Activated CD8-positive, alpha-beta memory T cell treated with anti-CD3 and anti-CD28 coated beads for 4 hours (primary cell): ENCODE measurements at places on chromosomes 12 and 14.

GRCh38 chr14:69190191-69190590 lies 1.1 kb upstream of the EXD2 start:
- DNase-seq, result no peak

DNA sequence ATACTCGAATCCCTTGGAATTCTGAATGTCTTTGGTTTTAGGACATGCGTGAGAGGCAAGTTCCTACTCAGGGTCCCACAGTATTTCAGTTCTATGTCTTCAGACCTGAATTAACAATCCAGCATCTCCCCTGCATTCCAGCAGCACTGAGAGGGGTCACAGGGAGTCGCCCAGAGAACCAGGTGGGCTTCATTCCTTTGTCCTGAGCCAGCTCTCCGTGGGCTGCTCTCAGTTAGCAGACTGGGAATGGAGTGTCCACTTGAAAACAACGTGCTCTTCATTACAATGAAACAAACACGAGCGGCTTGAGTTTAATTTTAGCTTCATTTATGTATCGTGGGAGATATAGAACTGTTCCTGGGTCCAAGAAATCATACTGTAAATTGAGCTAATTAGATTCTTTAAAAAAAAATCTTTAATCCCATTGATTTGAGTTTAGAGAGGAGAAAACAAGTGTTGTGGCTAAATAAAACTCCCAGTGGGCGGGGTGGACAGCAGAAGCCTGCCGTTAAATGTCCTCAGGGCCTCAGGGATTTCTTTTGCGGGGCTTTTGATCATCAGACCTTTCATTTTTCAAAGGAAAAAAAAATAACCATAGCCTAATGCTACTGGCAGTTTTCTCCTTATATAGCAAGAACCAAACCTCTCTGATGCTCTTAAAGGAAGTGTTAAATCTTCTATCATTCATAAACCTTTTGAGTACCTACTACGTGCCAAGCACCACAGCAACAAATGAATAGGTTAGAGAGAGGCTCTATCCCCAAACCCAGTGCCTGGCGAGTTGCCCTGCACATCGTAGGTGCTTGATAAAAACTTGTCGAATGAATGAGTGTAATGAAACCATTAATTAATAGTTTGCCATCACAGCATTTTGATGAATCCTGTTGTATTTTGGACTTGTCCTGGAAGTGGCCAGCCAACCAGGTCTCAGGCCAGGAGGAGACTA lies 140.4 kb downstream of the CHST11 start:
- no peak for DNase-seq

GRCh38 chr12:54472494-54473262 lies 724 bp downstream of the GTSF1 start:
- DNase-seq, result no peak

- no peak for DNase-seq
Measured at GRCh38 chr12:18689771-18690170, 48.0 kb downstream of the PLCZ1 start.

GRCh38 chr12:51028126-51028812 lies 2.1 kb upstream of the SLC11A2 start:
- DNase-seq, result no peak

GRCh38 chr12:88408823-88409222 lies 171.4 kb downstream of the KITLG start:
- DNase-seq, result no peak

DNA sequence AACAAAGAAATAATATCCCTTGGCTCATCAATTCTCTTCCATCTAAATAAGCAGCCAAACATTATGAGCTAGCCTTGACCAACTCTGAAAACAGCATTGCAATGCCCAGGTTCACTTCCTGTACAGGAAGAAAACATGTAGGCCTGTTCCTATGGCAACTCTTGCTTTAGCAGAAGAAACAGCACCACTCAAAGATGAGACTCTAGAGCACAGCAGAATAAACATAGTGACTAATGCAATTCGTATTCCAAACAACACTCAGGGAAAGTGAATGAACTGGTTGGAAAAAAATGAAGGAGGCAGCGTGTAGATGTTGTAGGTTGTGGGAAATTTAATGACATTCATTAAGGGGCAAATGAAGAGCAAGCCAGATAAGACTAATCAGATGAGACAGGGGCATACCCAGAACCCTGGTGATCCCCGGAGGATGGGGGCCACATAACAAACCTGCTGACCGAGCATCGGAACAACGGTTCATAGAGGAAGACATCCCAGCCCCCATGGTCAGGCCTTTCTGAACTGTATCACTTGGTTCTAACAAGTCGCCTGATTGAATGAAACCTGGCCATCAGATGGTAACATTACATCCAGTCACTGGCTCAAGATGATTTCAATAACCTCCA lies 9.0 kb downstream of the ARHGDIB start:
- DNase-seq, result no peak

- DNase-seq, result no peak
Measured at GRCh38 chr14:30295980-30296379, 263.0 kb upstream of the G2E3 start.

- DNase-seq, result no peak
Measured at GRCh38 chr14:93059917-93060545, 55.7 kb downstream of the ITPK1 start.

DNA sequence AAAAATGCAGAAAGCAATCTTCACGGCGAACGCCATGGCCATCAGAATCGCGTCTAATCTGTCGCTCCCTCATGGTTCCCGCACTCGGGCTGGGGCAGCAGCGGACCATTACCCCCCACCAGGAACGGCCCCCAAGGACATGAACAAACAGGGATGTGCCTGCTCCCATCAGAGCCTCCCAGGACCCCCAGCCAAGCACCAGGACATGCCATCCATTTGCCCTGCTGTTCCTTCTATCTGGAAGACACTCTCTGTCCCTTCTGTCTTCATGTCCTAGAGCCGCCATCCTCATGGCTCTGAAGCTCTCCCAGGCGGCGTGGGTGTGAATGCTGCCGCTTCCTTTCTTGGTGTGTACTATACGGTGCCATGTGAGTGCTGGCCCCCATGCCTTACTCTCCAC lies 371.8 kb downstream of the BCL11B start:
- DNase-seq, result no peak

DNA sequence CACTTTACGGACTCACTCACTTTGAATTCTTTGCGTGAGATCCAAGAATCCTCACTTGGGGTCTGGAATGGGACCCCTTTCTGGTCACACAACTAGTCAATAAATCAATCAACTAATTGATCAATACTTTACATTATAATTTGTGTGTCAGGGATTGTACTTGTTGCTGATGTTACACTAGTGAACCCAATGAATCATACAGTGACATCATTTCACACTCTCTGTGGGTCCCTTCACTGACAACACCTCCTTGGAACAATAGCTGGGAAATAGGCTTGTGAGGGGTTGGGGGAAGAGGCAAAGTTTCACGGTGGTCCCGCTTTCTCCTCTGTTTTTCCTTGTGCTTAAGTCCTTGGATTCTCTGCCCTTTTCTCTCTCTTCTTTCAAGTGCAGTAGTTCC lies 35.0 kb downstream of the TPH2 start:
- no peak for DNase-seq

- DNase-seq, result no peak
Measured at GRCh38 chr12:56954057-56954957, 3.1 kb downstream of the RDH16 start.

GRCh38 chr14:96271421-96271762 lies 15.4 kb downstream of the BDKRB1 start:
- DNase-seq, result no peak

GRCh38 chr12:69000540-69001243 lies 67.7 kb upstream of the CPM start:
- DNase-seq, result no peak

DNA sequence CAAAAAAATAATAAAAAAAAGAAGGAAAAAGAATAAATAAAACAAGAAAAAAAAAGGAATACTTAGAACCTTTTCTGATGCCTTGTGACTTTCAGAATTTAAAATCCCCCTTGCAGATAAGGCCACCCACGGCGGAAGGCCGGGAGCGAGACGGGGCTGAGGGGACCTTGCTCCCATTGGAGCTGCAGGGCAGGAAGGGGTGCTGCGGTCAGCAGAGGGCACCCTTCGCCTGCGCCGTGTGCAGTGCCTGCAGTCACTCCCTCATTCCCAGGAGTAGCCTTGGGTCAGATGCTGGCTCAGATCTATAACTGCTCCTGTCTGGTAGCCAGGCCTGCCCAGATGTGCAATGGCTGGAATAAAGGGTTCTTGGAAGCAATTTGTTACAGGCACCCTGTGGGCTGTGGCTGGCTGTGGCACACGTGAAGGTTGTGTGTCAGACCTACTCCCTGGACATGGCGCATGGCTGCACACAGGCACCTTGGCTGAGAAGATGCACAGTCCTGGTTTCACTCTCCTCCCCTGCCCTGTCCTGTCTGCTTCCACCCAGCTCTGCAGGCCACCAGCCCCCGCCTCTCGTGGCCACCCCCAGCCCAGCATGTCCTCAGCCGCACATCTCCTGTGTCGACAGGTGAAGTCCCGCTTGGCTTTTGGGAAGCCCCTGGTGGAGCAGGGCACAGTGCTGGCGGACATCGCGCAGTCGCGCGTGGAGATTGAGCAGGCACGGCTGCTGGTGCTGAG lies 13.4 kb upstream of the ALDH2 start:
- DNase-seq, result no peak

DNA sequence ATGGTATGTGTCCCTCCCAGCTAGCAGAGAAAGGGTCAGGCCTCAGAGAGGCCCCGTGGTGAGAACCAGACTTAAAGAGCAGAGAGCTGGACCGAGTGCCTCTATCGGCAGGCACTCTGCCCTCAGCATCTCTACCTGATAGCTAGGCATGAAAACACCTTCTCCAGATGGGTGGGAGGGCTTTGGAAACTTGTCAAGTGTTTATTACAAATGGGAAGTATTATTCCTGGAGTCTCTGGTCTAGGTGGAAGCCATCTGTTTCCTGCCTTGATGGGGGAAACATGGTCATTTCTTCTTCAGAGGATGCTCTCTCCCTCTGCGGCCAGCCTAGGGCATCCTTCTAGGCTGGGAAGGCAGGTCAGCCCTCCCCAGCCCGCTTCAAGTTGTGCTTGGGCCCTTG lies 2.3 kb downstream of the TMEM63C start:
- DNase-seq, result no peak

DNA sequence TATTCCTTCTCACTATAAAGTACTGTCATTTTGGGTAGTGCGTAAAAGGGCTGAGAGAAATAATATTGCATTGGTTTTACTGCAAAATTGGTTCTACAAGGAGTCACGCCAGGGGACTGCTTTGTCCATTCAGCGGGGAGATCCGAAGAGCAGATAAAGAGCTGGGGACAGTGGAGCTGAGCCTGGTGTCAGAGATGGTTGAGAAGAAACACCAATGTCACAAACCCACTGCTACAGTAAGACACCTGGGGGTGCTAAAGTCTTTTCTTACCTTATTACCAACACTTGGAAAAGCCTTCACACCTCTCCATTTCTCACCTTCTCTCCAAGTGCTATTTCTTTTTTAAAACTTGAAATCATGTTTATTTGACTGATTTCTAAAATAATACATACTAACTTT lies 14.1 kb downstream of the IL31 start:
- DNase-seq, result no peak

- no peak for DNase-seq
Measured at GRCh38 chr14:59919570-59920377, at the start of gene LRRC9. Gene LRRC9 (plus strand): TSS chr14:59920144.

DNA sequence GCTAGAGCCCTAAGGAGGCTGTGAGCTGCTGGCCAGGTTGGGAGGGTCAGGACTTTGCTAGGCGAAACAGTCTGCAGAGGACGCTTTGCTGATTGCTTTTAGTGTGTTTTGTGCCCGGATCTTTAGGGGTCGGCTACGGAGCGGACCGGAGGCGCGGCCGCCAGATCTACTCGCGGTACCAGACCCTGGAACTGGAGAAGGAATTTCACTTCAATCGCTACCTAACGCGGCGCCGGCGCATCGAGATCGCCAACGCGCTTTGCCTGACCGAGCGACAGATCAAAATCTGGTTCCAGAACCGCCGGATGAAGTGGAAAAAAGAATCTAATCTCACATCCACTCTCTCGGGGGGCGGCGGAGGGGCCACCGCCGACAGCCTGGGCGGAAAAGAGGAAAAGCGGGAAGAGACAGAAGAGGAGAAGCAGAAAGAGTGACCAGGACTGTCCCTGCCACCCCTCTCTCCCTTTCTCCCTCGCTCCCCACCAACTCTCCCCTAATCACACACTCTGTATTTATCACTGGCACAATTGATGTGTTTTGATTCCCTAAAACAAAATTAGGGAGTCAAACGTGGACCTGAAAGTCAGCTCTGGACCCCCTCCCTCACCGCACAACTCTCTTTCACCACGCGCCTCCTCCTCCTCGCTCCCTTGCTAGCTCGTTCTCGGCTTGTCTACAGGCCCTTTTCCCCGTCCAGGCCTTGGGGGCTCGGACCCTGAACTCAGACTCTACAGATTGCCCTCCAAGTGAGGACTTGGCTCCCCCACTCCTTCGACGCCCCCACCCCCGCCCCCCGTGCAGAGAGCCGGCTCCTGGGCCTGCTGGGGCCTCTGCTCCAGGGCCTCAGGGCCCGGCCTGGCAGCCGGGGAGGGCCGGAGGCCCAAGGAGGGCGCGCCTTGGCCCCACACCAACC lies 1.5 kb downstream of the HOXC6 start:
- no peak for DNase-seq

GRCh38 chr14:52852810-52853521 lies 61.6 kb upstream of the GNPNAT1 start:
- DNase-seq, result no peak

DNA sequence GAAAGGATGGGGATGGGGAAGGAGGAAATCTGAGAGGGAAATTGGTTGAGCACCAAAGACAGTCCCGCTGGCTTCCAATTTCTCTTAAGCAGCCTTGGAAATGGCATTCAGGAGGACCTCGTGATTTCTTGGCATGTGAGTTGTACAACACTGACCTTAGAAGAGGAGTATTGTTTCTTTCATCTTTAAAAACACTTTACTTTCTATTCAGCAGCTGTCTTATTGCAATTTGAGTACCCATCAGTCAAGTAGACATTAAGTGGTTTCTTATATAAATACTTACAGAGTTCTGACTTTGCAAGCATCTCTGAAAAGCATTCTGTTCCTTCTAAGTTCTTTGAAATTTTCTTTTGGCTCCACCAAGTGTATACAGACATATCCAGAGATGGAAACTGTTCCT lies 83.2 kb downstream of the LMNTD1 start:
- DNase-seq, result no peak

DNA sequence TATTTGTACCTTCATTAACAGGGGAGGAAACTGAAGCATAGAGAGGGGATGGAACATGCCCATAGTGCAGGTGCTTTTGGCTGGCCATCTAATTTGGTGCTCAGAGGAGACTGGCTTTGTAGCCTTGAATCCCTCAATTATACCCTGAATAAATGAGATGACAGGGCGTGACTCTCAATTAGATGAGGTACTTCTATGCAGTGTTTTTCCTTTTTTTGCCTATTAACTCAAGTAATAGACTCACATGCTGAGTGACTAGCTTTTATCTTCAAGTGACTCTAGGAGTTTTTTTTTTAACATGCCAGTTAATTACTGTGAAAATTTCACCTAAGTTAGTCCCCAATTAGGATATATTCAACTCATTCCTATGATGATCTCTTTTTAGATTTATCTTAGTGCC lies 243.7 kb downstream of the DACT1 start:
- no peak for DNase-seq
